NAMALWA (cell line): ENCODE measurements at places on chromosomes 6 and 20.
A peak's percentile ranks its signal among the peaks of the same experiment; 100 is the strongest.

DNA sequence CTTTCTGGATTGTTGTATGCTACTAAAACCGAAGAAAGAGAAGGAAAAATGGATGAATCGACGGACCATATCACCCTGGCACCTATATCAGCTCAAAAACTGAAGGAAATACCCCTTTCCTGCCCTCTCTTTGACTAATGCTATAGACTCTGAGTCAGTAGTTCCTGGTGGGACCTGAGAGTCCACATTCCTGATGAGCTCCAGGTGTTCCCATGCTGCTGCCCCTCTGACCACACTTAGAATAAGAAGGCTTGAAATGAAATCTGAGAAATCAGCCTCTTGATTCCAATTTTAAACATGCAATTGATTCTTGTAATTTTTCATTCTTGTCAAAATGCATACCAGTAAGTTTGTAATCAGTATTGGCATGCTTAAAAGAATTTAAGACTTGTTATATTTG lies 75.2 kb downstream of the PRL start:
- no peak for DNase-seq

DNA sequence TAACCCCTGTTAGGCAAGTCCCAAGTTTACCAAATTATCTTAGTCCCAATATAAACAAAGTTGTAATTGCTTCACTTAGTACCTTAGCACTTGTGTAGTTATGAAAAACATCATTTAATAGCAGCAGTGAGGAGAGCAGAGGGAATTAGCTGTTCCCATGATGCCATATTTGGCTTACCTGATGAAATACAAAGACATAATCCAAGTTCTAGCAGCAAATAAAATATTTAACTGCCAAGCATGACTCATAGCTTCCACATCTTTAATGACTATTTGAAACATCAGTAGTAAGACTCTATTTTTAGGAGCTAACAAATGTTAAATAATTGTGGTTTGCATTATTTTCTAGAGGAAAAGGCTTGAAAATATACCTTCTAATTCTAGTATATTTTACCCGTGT lies 94.0 kb upstream of the MCHR2 start:
- no peak for DNase-seq

- DNase-seq: peak; percentile 80
These were observed 668.2 kb upstream of the GJE1 start for GRCh38 chr6:141464490-141464889.

GRCh38 chr6:43170417-43170930 lies 595 bp upstream of the SRF start:
- no peak for DNase-seq

- no peak for DNase-seq
These were observed 20.9 kb upstream of the PERP start for GRCh38 chr6:138128096-138128495.

- no peak for DNase-seq
These were observed 28.8 kb upstream of the CD164 start for GRCh38 chr6:109411034-109411433.

GRCh38 chr6:119986934-119987549 lies 637.5 kb upstream of the MAN1A1 start:
- peak; percentile 63 for DNase-seq

DNA sequence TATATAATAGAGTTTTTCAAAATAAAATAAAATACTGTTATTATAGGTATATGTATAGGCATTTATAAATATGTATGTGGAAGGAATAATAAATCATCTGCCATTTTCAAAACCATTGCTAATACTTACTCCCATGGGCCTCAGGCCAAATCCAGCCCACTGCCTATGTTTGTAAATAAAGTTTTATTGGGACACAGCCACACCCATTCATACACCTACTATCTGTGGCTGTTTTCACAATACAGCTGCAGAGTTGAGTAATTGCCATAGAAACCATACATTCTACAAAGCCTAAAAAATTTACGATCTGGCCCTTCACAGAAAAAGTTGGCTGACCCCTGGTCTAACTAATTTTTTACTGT lies 9.5 kb downstream of the ALDH5A1 start:
- DNase-seq: no peak
